H9 (cell line): ENCODE measurements at places on chromosomes 16 and 17.

DNA sequence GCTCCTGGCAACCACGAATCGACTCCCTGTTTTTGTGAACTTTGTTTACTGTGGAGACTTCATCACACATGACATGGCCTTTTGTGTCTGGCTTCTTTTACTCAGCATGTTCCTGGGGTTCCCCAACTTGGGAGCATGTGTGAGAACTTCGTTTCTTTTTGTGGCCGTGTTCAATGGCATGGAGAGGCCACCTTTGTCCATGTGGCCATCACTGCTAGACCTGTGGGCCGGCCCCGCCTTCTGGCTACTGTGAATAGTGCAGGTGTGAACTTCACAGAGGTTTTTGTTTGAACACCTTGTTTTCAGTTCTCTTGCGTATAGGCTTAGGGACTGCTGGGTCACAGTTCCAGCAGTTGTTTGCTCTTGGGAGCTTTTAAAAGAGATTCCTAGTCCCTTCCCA is 5.7 kb upstream of the SLC38A8 start:
- DNase-seq: peak; percentile 67

GRCh38 chr16:57383276-57384247 is 11.3 kb downstream of the CX3CL1 start:
- no peak for DNase-seq

DNA sequence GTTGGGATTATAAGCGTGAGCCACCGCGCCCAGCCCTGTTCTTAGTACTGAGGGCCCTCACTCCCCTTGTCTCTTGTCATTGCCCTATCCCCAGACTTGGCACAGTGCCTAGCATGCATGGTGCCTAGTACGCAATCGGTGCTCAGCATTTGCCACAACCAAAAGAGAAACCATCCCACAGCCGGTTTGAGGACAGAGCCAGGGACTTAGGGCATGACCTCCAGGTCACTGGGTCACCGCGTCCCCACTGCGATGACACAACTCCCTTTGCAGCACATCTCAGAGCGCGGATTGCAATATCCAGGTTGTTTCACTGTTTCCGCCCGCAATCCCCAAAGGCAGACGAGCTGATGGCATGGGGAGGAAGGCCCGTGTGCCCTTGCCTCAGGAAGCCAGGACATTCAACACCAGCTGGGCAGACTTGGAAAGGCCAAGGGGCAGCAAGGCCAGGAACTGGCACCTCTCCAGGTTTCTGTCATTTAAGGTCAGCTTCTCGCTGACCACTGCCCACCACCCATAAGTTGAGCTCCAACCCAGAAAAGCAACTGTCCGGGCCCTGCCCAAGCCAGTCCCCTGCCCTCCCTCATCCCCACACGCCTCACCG is 274.5 kb downstream of the MRTFB start:
- DNase-seq: no peak

- no peak for DNase-seq
Measured at GRCh38 chr17:67624886-67625656, 92.7 kb upstream of the NOL11 start.

GRCh38 chr17:50130559-50131305 is 772 bp upstream of the SAMD14 start:
- peak; percentile 83 for DNase-seq

- no peak for DNase-seq
Measured at GRCh38 chr17:37516127-37516571, 26.5 kb downstream of the DUSP14 start.

DNA sequence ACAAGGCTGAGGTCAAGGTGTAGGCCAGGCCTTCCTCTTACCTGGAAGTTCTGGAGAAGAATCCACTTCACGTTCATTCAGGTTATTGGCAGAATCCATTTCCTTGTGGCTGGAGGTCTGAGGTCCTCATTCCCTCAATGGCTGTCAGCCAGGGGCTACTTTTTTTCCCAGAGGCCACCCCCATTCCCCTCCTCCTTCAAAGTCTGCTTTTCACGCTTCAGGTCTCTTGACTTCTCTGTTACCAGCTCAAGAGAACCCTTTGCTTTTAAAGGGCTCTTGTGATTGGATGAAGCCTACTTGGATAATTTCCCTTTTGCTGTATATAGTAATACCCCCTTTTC is 55.1 kb upstream of the LGALS9 start:
- DNase-seq: no peak

- no peak for DNase-seq
Measured at GRCh38 chr16:69277413-69277812, 33.7 kb upstream of the VPS4A start.

- DNase-seq: no peak
Measured at GRCh38 chr17:13462673-13463124, 139.0 kb downstream of the HS3ST3A1 start.
